ENCODE measurements at places on chromosomes 12 and 14. TPM values are rescaled to one million over a fixed set of nuclear protein-coding genes. Genes with fewer than 3 reads are reported as not detected.
A peak's percentile ranks its signal among the peaks of the same experiment; 100 is the strongest.

DNA sequence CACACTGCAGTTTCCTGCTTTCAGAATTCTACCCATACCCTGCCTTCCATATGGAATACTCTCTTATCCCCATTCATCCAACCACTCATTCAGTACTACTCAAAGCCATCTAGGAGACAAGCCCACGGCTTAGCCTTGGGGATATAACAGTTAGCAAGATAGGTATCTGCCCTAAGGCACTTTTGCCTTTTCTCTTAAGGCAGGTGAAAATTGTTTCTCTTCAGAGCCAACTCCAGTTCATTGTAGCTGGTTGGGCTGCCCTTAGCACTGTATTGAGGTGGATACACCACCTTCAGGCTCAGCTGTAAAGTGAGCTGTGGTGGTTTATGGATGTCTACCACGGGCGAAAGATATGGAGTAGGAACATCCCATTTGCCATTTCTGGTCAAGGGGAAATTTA, 729.7 kb upstream of the TBX3 start:
- H3K27ac ChIP-seq = no peak overlapping the region
- H3K27me3 ChIP-seq = no peaks in the 10 kb centered on the region
- no peak for DNase-seq
- H3K36me3 ChIP-seq = no peaks in the 10 kb centered on the region

- no peak for DNase-seq
- peaks cover 14% of the 10 kb centered on the region for H3K27me3 ChIP-seq
- no peaks in the 10 kb centered on the region for H3K4me1 ChIP-seq
- no peaks in the 10 kb centered on the region for H3K36me3 ChIP-seq
- no peak overlapping the region for H3K4me3 ChIP-seq
Measured at GRCh38 chr14:104256025-104256424, 117.6 kb downstream of the KIF26A start.

GRCh38 chr12:57262126-57262822, 11.3 kb upstream of the STAC3 start:
- no peak overlapping the region for H3K4me3 ChIP-seq
- no peaks in the 10 kb centered on the region for H3K27me3 ChIP-seq
- H3K36me3 ChIP-seq = peaks cover 16% of the 10 kb centered on the region
- peaks cover 6% of the 10 kb centered on the region for H3K4me1 ChIP-seq
- no peak overlapping the region for H3K27ac ChIP-seq

GRCh38 chr12:45601888-45602287, 127.6 kb upstream of the ARID2 start:
- H3K4me3 ChIP-seq = no peak overlapping the region
- H3K4me1 ChIP-seq = no peaks in the 10 kb centered on the region
- H3K36me3 ChIP-seq = no peaks in the 10 kb centered on the region
- H3K27ac ChIP-seq = no peak overlapping the region
- no peaks in the 10 kb centered on the region for H3K27me3 ChIP-seq
- DNase-seq = no peak

GRCh38 chr12:63440048-63440447, 228.2 kb downstream of the DPY19L2 start:
- no peak overlapping the region for H3K27ac ChIP-seq
- H3K4me3 ChIP-seq = no peak overlapping the region
- H3K4me1 ChIP-seq = no peaks in the 10 kb centered on the region

DNA sequence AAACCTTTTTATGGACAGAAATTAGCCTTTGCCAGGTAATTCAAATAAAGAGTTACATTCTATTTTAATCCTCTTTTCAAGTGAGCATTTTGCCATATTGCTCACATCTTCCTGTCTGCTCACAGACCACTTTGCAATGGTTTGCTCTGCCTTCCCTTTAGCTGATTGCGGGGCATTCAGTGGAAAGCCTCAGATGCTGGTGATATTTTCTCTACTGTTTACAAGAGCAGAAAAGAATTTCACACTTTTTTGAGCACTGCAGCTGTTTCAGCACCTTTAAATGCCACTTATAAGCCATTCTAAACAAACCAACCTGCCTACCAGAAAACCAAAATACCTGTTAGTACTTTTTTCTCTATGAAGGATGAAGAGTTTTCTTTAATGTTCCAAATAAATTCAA, 195.7 kb upstream of the LRIG3 start:
- no peak for DNase-seq
- H3K36me3 ChIP-seq = no peaks in the 10 kb centered on the region
- H3K4me3 ChIP-seq = no peak overlapping the region

GRCh38 chr12:80838024-80838658, 99.6 kb downstream of the LIN7A start:
- DNase-seq = no peak
- no peak overlapping the region for H3K27ac ChIP-seq
- no peaks in the 10 kb centered on the region for H3K4me1 ChIP-seq
- H3K36me3 ChIP-seq = no peaks in the 10 kb centered on the region

DNA sequence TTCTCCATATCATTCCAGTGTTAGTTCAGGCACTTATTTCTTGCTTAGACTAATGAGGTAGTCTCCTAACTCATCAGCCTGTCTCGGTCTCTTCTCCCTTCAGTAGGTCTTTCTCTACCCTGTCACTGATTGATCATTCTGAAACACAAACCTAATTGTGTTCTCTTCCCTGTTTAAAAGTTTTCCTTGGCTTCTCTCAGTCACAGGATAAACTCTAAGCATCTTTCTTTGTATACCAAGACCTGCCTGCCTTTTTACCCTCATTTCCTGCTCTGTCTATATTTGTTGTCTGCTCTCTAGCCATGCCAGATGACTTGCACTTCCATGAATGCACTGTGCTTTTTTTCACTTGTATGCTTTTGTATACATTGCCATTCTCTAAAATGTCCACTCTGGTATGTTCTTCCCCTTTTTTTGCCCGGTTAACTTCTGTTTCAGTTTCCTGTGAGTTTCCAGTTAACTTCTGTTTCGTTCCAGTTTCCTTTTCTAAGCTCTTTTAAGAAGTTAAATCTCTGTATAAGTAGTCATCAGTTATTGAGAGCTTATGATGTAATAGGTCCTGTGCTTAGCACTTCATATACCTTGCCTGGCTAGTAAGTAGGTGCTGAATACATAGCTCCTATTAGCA, 12.8 kb downstream of the DIP2B start:
- H3K27me3 ChIP-seq = no peaks in the 10 kb centered on the region
- H3K4me3 ChIP-seq = no peak overlapping the region
- peaks cover 48% of the 10 kb centered on the region for H3K4me1 ChIP-seq
- no peak overlapping the region for H3K27ac ChIP-seq

RPS26 gene
- 29.8 TPM for total RNA-seq

DNA sequence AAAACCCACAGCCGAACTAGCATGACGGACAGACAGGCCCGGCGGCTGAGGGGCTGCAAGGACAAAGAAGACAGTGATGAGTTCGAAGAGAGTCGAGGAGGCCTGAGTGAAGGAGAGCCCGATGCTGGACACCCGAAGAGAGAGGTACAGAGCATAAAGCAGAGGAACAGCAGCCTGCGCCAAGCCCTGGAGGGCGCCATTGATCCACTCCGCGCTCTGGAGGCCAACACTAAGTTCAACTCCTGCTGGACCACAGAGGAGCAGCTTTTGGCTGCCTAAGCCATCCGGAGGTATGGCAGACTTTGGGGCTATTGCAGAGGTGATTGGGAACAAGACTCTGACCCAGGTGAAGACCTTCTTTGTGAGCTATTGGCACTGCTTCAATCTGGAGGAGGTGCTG, 7.8 kb upstream of the PLXNC1 start:
- H3K36me3 ChIP-seq = no peaks in the 10 kb centered on the region
- no peak overlapping the region for H3K27ac ChIP-seq
- peak; percentile 65 for DNase-seq
- no peak overlapping the region for H3K4me3 ChIP-seq

DNA sequence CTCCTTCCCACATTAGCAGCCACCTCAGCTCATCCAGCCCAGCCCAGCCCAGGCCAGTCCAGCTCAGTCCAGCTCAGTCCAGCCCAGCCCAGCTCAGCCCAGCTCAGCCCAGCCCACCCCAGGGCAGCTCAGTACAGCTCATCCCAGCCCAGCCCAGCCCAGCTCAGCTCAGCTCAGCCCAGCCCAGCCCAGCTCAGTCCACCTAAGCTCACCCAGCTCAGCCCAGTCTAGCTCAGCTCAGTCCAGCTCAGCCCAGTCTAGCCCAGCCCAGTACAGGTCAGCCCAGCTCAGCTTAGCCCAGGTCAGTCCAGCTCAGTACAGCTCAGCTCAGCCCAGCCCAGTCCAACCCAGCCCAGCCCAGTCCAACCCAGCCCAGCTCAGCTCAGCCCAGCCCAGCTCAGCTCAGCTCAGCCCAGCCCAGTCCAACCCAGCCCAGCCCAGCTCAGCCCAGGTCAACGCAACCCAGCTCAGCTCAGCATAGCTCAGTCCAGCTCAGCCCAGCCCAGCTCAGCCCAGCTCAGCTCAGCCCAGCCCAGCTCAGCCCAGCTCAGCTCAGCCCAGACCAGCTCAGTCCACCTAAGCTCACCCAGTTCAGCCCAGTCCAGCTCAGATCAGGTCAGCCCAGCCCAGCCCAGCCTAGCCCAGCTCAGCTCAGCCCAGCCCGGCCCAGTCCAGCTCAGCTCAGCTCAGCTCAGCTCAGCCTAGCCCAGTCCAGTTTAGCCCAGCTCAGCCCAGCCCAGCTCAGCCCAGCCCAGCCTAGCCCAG, 63.0 kb downstream of the TMEM121 start:
- no peaks in the 10 kb centered on the region for H3K4me1 ChIP-seq
- no peaks in the 10 kb centered on the region for H3K36me3 ChIP-seq
- H3K27me3 ChIP-seq = no peaks in the 10 kb centered on the region
- no peak for DNase-seq
- no peak overlapping the region for H3K27ac ChIP-seq

- no peaks in the 10 kb centered on the region for H3K27me3 ChIP-seq
- H3K36me3 ChIP-seq = peaks cover 10% of the 10 kb centered on the region
- peaks cover 22% of the 10 kb centered on the region for H3K4me1 ChIP-seq
Measured at GRCh38 chr12:91974541-91975085, 171.0 kb downstream of the BTG1 start.

DNA sequence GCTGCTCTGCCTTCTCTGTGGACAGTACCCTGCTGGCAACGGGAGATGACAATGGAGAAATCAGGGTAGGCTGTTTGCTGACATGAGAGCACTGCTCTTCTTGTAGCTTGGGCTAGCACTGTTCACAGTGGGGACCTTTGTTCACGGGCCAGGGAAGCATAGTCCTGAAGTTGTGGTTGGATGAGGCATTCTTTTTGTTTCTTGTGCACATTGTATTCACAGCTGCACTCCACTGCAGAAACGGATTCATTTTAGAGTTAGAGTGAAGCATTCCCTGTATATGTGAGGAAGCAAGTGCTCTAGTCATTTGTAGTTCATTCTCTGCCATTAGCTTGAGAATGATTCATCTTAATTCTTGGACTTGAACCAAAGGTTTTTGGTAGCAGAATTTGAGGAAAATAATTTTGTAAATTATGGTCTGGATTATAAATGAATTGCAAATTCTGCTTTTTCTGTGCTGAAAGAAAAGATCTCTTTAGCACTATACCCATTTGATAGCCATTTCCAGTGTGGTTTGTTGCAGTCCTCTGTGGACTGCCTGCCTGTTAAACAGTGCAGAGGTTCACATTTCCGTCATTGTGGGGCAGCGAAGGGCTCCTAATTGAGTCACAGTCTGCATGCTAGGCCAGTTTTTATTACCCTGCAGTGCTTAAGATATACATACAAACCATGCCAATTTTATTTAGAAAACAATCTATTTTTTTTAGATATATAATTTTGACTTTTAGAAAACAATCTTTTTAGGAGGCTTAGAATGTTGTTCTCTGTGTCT, 80.6 kb downstream of the APAF1 start:
- DNase-seq = peak; percentile 81
- H3K27me3 ChIP-seq = no peaks in the 10 kb centered on the region
- H3K27ac ChIP-seq = no peak overlapping the region
- H3K4me3 ChIP-seq = no peak overlapping the region
- H3K4me1 ChIP-seq = peaks cover 2% of the 10 kb centered on the region

CLSTN3 gene
- 30.8 TPM for total RNA-seq

GRCh38 chr14:68495101-68496039, 297.5 kb downstream of the ZFP36L1 start:
- H3K4me1 ChIP-seq = peaks cover 23% of the 10 kb centered on the region
- no peak for DNase-seq
- H3K4me3 ChIP-seq = no peak overlapping the region
- H3K36me3 ChIP-seq = no peaks in the 10 kb centered on the region

DNA sequence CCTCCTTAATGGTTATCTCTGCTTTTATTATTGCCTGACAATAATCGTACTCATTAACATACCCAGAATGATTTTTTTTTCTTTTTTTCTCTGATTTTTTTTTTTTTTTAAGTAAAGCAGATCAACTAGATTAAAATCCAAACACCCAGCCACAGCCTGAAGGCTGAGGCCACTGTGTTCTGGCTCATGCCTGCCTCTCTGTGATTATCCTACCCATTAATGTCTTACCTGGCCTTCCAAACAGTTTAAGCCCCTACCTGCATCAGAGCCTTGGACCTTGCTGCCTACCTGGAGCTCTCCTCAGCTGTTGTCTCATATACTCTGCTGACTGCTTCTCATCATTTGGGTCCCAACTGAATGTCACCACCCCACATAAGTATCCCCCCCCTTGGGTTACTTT, 6.8 kb upstream of the TMED10 start:
- no peak overlapping the region for H3K27ac ChIP-seq
- H3K4me1 ChIP-seq = peaks cover 5% of the 10 kb centered on the region
- DNase-seq = no peak
- H3K36me3 ChIP-seq = no peaks in the 10 kb centered on the region
- no peak overlapping the region for H3K4me3 ChIP-seq

PCNX1 gene
- total RNA-seq = 42.6 TPM

GRCh38 chr12:91529829-91530228, 347.2 kb upstream of the DCN start:
- no peaks in the 10 kb centered on the region for H3K36me3 ChIP-seq
- no peak overlapping the region for H3K27ac ChIP-seq
- DNase-seq = no peak
- no peak overlapping the region for H3K4me3 ChIP-seq
- H3K27me3 ChIP-seq = no peaks in the 10 kb centered on the region

DNA sequence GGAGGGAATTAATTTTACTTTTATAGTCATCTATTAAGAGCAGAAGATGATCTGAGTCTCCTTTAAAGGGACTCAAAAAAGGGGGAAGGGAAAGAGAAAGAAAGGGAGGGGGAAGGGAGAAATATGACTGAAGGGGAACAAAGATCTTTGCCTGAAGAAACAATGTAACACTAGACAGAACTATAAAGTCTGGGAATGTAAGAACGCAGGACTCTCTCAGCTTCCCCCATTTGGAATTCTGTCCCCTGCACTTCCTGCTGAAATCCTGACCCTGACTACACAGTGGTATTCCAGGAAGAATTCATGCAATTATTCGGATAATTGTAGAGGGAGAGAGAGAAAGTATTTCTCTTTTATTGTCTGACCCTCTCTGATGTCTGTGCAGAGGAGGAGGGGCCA, 8.6 kb upstream of the HOXC11 start:
- H3K27me3 ChIP-seq = peaks cover 89% of the 10 kb centered on the region
- no peak overlapping the region for H3K27ac ChIP-seq
- peaks cover 2% of the 10 kb centered on the region for H3K36me3 ChIP-seq
- H3K4me1 ChIP-seq = peaks cover 29% of the 10 kb centered on the region
- DNase-seq = no peak

DNA sequence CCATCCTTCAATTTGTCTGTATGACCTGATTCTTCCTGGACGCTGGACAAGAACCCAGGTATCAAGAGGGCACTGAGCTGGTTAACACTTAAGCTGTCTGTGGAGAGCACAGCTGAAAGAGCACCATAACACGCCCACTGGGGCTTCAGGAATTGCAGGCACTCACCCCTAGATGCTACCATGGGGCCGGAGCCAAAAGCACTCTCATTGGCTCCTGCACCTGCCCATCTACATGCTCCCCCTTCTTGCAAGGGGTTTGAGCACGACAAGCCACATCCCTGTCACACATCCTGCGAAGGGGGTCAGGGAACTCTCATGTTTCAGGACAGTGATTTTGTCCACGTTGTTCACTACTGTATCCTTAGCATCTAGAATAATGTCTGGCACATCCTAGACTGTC, 35.1 kb upstream of the TBC1D15 start:
- no peak overlapping the region for H3K4me3 ChIP-seq
- no peaks in the 10 kb centered on the region for H3K4me1 ChIP-seq
- H3K27me3 ChIP-seq = peaks cover 12% of the 10 kb centered on the region
- H3K36me3 ChIP-seq = no peaks in the 10 kb centered on the region
